ENCODE measurements at places on chromosomes 2 and 18.

- DNase-seq: no peak
These were observed 66.6 kb upstream of the EPC2 start for GRCh38 chr2:148577845-148578492.

- DNase-seq: no peak
These were observed 4.6 kb downstream of the WIPF1 start for GRCh38 chr2:174593041-174593440.

GRCh38 chr2:239947729-239948045, 77.5 kb downstream of the NDUFA10 start:
- DNase-seq: no peak

GRCh38 chr18:7953095-7953958, 386.2 kb downstream of the PTPRM start:
- DNase-seq: no peak

- no peak for DNase-seq
These were observed 30.3 kb downstream of the ALMS1 start for GRCh38 chr2:73415906-73416305.

DNA sequence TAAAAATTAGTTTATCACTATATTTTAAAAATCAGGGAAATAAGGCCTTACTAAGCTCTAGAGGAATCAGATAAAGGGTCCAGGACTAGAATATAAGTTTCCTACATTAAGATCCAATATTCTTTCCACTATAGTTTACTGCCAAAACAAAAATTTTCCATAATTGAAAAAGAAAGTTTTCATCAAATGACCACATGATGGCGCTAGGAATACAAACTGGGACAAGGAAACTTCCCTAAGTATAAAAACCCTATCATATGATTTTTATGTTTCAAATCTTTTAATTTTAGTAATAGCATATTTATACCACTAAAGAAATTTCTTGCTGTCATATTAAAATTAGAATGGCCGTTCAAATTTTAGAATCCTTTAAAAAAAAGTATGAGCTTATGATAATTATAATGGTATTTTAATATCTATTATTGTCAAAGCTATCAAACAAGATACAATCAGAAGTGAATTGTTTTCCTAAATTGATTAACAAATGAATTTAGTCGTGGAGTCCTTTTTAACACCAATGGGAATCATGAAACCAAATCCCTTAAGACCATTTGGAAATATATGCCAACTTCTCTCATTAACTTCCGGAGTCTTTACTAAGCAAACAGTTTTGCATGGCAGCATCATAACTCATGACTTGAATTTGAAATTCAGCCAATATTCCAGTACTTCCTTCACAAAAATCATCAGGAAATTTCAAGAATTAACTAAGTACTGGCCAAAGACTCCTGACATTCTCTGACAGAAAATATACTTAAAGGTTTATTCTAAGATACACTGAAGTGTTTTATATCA, 70.3 kb downstream of the SCN1A start:
- DNase-seq: no peak

DNA sequence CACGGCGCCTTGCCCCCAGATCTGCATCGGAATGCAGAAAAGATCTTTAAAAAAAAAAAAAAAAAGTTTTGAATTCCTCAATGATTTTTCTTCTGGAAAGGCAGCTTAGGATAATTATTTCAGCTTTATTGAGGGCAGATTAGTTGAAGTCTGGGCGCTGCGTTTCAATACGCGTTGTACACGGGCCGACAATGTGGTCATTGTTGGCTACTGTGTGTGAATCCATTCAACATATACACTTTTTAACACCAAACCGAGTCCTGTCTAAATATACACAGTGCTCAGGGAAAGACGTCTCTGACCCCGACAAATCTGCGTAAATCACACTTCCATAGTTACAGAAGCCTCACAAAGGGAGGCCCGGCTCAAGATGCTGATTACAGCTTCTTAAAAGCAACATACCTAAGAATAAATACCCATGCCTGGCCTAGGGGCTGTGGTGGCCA, 1.4 kb upstream of the SIX3 start:
- DNase-seq: no peak

DNA sequence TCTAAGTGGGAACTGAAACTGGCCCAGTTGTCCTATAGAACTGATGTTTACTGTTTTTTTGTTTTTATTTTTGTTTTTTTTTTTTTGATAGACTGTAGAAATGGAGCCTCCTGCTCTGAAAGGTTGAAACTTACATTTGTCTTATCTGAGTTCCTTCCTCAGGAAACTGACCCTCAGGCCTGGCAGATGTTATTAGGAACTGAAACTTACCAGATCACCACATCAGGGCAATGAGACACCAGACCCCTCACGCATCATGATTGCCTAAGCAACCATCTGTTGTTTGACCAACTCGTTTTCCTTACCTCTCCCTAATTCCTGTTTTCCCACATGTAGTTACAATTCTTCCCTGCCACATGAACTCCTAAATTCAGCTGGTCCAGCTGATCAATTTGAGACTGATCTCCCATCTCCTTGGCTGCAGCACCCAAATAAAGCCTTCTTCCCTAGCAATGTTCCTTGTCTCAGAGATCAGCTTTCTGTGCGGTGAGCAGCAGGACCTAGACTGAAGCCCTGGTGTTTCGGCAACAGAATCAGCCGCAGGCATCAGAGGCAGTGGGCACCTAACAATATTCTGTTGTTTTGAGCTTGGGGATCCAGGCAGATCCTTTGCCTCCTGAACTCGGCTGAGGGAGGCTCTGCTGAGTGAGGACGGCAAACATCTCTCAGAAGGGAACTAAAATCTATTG, 96.8 kb downstream of the MSH2 start:
- no peak for DNase-seq

DNA sequence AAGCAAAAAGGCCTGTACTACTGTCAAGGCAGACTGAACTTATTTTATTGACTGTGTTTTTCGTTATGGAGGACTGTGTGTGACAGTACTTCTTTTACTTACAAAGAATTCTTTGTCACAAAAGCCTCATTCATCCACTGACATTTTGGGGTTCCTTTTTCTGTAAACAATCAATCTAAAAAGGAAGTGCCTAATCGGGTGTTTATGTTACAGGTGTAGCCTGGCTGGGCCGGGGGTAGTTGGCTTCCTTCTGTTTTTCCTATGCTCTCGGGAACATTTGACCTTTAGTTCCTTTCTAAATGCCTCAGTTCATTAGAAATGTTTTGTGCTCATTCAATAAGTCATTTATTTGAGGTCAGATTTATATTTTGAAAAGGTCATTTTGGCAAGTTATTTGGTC, 8.3 kb downstream of the ZCCHC2 start:
- DNase-seq: no peak

Measured in stimulated activated CD8-positive, alpha-beta memory T cell treated with anti-CD3 and anti-CD28 coated beads, Interleukin-2, amount 100 ng/mL, for 1 hour (primary cell).